COLO829 (cell line): ENCODE measurements at places on chromosomes 5 and 9.

DNA sequence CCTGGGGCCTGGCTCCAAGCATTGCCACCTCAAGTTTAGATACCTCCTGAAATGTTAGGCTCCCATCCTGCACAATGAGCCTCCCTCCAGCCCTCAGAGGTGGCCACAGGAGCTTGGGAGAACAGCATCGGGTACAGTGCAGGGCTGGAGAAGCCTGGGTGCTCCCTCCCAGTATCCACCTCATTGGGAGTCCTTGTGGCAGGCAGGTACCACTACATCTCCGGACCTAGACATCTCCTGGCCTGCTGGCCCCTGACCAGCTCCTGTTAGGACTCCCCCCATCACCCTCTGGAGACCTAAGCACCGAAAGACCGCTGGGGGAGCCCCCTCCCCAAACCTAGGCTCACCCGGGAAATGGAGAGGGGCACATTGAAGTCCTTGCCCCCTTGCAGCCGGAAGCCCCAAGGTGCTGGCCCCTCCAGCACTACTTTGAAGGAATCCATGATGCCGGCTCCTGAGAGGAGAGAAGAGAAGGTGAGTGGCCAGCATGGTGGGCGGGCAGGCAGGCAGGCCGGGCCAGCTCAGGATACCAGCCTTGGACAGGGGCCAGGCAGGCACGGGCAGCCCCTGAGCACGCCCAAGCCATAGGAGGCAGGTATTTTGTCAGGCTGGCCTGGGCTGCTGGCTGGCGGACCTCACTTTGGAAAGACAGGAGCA lies 1.2 kb downstream of the PDLIM7 start:
- no peak for DNase-seq

- DNase-seq, result no peak
Measured at GRCh38 chr9:96214635-96215034, 87.3 kb downstream of the HSD17B3 start.

DNA sequence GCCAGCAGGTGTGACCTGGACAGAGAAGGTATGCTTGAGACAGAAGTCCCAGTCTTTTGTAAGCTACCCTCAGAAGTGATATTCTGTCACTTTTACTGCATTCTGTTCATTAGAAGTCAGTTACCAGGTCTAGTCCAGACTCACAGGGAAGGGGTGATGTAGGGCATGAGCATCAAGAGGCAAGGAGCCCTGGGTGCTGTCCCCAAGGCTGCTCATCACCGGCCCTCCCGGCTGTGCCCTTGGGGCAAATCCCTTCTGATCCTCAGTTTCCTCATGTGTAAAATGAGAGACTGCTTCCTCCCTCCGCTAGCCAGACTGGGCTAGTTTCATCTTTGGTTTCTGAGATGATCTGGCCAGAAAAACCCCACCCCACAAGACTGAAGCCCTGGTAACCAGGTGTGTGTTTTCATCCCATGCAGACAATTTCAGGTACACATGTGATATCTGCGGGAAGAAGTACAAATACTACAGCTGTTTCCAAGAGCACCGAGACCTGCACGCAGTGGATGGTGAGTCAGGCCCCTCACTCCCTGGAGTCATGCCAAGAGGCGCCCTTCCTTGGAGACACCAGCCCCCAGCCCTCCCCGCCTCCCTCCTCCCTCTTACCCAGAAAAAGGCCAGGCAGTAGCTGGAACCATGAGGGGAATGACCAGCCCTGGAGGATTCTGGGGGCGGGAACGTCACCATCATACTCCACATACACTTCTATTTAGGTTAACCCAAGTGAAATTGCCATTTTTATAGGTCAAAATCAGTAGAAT lies 71.0 kb downstream of the AMBP start:
- DNase-seq, result no peak

- DNase-seq, result no peak
Measured at GRCh38 chr9:137313956-137314560, 12.0 kb upstream of the NRARP start.

- DNase-seq, result no peak
Measured at GRCh38 chr5:163580516-163580915, 75.1 kb downstream of the MAT2B start.

- DNase-seq, result no peak
Measured at GRCh38 chr9:18138656-18139055, 335.3 kb upstream of the ADAMTSL1 start.

DNA sequence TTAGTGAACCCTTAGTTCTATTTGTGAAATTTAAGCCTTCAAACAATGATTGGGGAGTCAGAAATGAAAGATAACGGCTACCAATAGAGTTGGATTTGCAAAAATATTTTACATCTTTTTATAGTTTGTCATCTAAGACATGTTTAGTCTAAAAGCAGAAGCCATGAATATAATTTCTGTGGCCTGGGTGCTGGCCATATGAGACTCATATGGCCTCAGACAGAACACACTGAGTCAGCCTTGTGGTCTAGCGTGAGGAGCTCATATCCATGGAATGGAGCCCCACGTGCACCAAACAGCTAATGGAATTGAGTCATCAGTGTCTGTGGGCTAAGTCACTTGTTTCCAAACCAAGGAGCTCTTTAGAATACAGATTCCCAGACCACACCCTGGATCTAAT lies 240.7 kb upstream of the NREP start:
- peak; percentile 44 for DNase-seq

DNA sequence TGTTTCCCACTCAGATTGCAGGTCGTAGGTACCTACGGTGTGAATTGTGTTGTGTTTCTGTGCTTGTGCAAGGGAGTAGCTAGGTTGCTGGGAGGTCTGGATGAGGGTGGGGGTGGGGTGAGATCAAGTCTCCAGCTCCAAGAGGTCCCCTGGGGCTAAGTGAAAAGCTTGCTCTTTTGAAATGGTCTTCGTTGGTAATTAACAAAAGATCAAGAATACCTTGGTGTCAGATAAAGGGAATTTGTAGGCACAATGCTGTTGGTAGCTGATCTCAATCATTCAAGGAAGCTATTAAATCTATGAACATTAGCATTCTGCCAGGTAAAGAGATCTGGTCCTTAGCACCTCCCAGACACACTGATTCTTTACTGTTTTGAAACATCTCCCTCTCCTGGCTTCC lies 928 bp upstream of the PCDHGC4 start:
- no peak for DNase-seq

DNA sequence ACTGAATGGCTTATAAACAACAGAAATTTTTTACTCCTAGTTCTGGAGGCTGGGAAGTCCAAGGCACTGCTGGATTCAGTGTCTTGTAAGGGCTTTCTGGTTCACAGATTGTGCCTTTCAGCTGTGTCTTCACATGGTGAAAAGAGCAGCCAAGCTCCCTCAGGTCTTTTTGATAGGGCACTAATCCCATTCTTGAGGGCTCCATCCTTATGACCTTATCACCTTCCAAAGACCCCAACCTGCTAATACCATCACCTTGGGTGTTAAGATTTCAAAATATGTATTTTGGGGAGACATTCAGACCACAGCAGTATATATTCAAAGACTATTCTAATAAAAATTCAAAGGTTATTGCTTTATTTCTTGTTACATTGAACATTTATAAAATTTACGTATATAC lies 16.5 kb upstream of the POC5 start:
- no peak for DNase-seq

GRCh38 chr9:83034026-83034425 lies 28.9 kb downstream of the RASEF start:
- DNase-seq, result no peak

GRCh38 chr5:142301540-142301939 lies 23.3 kb downstream of the SPRY4 start:
- no peak for DNase-seq

DNA sequence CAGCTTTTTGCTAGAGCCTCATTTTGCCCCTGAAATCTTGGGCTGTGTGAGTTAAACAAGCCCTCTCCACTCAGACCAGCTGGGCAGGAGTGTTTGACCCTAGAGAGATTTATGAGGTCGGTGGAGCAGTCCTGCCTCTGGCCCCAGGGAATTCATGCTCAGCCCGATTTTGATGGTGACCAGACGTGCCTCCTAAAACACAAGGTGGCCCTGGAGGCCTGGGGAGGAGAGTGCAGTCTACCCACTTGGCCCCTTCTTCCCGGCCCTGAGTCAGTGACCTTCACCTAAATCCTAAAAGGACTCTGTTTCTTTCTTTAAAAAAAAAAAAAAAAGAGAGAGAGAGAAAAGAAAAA lies 86.6 kb upstream of the SAP30L start:
- no peak for DNase-seq
